ENCODE measurements at places on chromosomes 3 and 15.

GRCh38 chr3:44415421-44415820 lies 62.0 kb downstream of the ZNF445 start:
- no peak for DNase-seq

DNA sequence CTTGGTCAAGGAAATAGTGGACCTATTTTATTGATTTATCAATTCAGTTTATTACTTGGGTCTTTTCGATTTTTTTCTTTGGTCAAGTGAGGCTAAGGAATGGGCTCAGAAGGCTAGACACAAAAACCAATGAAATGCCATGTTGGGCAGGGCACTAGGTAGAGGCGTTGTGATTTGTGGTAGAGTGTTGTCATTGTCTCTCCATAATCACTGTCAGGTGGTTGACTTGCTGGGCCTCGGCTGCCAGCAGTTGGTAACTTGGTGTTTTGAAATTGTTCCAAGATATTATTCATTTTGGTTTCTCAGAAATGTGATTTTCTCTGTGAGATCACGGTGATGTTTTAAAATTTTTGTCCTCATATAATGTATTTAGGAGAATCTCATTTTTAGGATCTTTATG lies 173.6 kb downstream of the KLHL25 start:
- no peak for DNase-seq

- DNase-seq, result no peak
These were observed 2.7 kb upstream of the WNT5A start for GRCh38 chr3:55489798-55490132.

- DNase-seq, result no peak
These were observed 1.4 kb downstream of the B4GALT4 start for GRCh38 chr3:119239206-119239820.

GRCh38 chr15:45022871-45023658 lies at the start of gene SORD:
Gene SORD (plus strand): TSS chr15:45023195. CDS start chr15:45023284, 89 bp downstream.
- peak; percentile 88 for DNase-seq

DNA sequence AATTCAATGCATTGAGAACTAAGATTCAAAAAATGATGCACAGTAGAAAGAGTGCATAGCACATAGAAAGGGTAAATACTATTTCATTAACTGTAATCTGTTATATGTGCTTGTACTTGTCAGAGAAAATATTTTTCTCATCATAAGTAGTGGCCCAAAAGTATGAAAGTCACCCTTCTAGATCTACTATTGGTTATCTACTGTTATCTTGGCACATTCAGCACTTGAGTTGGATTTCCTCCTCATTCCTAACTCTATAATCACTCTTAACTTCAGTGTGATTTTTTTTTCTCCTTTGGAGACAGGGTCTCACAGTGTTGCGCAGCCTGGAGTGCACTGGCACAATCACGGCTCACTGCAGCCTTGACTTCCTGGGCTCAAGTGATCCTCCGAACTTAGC lies 194.4 kb downstream of the PCCB start:
- no peak for DNase-seq

DNA sequence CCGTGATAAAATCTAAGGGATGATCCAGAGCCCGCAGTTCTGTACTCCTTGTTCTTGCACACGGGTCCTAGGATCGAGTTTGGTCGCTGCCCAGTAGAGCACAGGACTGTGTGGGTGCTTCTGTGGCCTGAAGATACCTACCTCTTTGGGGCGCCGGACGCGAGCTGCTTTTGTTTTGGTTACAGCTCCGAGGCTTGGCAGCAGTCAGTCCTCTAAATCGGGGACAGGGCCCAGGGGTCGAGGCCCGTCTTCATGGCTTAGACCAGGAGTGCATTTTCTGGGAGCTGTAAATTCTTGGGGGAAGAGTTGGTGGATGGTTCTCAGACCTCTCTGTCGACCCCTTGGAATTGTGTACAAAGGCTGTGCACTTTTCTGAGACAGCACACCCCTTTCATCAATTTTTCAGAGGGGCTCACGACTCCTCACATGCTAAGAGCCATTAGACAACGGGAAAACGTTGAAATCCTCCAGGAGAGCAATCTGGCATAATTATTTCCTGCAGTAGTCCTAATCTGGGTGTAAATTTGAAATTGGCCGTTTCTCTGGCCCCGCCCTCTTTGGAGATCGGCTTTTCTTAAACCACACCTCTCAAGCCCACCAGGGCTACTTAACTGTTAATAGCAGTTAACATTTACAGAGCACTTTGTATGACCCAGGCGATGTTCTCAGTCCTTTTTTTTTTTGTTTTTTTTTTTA lies 928 bp downstream of the CEP97 start:
- DNase-seq, result peak; percentile 7

- no peak for DNase-seq
These were observed 32.2 kb downstream of the PTPN23 start for GRCh38 chr3:47412842-47413520.

DNA sequence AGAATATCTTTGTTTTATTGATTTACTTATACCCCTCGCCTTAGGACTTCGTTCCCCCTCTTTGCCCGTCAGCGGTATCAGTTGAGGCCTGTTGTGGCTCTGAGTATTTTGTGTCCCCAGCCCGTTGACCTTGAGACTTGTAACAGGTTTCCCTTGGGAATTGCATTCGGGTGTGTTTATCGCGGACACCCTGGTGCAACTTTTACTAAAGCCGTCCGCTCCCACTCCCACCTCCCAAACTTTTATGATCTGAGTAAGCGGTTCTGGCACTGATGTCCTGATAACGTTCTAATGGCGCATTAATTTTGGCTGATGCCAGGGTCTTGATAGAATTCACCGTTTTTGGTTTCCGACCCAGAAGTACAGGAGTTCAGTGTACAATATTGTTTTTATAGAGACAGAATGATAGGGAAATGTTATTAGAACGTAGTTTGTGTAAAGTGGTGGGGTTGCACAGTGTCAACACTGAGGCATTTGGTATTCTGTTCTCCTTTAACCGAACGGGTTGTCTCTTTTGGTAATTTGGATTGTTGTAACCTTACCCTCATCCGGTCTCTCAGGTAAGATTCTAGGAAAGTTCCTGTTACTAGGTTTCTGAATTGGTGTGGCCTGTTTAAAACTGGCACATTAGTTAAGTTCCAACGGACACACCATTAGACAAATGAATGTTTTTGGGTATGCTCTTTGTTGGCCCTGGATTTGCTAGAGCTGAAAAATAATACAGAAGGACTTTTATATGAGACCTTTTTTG lies 47.8 kb downstream of the OIP5 start:
- no peak for DNase-seq

DNA sequence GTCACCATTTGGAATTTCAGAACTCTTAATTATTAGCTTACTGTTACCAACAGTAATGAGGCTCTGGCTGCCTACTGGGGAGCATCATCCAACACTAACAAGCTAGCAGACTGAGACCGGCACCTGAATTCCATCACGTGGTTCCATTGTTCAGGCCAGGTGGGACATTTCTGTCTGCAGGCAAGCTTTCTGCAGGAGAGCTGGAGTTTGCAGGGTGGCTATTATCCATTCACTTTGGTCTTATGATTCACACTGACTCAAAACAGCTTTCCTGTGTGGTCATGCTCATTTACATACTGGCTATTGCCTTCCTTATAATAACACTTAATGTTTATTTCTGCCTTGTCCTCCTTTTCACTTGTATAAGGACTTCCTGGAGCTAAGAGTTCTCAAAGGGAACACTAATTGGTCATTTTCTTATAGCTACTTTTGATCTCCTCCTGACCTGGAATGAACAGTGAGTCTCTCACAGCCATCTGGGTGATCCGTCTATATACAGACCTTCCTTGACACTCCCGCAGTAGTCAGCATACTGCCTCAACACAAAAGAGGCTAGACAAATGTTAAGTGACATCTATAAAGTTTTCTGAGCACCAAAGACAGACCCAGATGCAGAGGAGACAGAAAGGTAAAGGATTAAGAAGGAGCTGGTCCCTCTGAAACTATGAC lies 695.4 kb downstream of the FHIT start:
- no peak for DNase-seq

GRCh38 chr3:172329070-172329469 lies 119.2 kb downstream of the GHSR start:
- no peak for DNase-seq

DNA sequence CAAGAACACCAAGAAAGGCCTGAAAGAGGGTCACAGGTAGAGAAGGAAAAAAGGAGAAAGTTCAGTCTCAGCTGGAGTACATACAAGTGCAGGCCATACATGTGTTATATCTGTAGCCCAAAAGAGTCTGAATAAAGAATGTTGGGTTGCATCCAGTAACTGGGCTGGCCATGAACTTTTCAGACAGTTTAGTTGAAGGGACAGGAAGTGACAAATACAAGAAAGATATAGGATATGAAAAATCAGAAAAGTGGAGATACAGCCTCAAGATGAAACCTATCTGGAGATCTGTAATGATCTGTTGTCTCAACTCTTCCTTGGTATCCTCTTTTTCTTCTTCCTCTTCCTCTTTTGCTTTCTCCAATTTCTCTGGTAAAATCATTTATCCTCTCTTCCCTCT lies 671.7 kb downstream of the MECOM start:
- no peak for DNase-seq

- DNase-seq, result peak; percentile 20
These were observed 31.5 kb upstream of the TFDP2 start for GRCh38 chr3:142180761-142181362.

DNA sequence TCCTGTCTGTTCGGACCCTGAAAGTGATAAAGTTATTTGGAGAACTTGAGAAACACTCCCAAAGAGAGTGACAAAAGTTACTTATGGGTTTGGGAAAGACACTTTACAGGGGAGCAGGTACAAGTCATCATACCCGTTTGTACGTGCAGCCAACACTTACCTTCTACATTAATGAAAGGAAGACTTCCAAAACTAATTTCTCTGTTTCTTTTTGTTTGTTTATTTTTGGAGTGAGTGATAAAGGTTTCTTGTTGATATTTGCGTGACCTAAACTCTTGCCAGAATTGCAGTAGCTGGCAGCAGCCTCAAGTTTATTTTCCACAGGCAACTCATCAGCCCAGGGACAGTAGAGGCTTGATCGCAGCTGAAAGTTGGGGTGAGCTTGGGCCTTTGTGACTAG lies 8.4 kb downstream of the ABHD2 start:
- DNase-seq, result no peak

DNA sequence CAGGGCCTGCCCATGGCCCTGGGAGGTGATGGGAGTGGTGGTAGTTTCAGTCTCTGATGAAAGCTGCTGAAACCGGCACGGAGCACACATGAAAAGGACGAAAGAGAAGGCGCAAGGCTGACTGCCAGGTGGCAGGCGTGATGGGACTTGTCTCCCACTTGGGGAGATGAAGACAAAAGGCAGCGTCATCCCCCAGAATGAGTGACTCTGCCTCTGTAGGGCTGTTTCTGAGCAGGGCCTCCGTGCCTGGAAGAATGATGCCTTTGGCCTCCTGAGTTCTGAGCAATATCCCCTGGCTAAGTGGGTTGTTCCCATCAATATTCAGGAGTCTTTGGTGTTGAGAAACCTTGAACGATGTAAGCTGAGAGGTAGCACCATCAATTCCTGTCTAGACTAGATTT lies 237.8 kb downstream of the OPA1 start:
- no peak for DNase-seq

GRCh38 chr3:187616307-187616972 lies 53.8 kb downstream of the SST start:
- DNase-seq, result peak; percentile 13

DNA sequence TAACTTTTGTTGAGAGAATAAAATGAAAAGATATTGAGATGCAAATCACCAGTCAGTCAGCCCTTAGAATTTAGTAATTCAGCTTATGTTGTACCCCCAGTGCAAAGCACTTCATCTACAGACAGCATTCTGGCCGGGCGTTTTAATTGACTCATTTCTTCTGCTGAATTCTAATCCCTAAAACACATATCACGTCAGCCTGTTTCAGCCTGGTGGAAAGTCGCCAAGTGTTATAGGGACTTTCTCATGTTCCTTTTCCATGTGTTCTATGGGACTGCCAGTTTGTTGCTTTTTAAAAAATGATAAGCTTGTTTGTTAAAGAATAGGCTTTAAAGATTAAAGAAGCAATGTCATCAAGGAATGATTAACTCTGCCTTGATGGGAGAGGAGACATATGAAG lies 169.7 kb upstream of the BFSP2 start:
- DNase-seq, result no peak

- no peak for DNase-seq
These were observed 483.6 kb downstream of the GBE1 start for GRCh38 chr3:81277853-81278252.

- no peak for DNase-seq
These were observed 5.2 kb upstream of the MANF start for GRCh38 chr3:51379746-51380455.

- DNase-seq, result no peak
These were observed 150.4 kb upstream of the ADAMTS9 start for GRCh38 chr3:64837986-64838735.

DNA sequence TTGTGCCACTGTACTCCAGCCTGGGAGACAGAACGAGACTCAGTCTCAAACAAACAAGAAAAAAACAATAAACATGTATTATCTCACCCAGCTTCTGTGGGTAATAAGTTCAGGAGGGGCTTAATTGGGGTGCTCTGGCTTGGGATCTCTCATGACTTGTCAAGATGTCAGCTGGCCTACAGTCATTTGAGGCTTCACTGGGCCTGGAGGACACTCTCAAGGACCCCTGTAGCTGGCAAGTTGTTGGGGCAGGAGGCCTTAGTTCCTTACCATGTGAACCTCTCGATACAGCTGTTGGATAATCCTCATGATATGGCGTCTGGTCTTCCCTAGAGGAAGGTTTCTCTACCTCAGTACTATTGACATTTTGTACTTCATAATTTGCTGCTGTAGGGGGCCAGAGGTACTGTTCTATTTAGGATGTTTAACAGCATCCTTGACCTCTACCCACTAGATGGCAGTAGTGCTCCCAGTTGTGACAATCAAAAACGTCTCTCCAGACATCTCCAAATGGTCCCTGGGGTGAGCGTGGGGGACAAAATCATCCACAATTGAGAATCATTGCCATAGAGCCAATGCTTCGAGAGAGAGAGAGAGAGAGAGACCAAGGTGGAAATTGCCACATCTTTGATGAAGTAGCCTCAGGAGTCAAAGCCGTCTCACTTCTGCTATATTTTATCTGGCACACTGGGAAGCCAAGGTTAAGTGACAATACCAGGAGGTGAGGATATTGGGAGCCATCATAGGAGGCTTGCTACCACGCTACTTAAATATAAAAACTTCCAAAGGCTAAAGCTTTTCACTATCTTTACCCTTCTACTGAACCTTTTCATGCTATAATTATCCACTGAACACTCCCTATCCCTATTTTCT lies 23.9 kb upstream of the SLTM start:
- DNase-seq, result peak; percentile 45

GRCh38 chr3:196216089-196216564 lies at the start of gene SLC51A:
Gene SLC51A (plus strand): TSS chr3:196216534. CDS start chr3:196216713, 179 bp downstream.
- no peak for DNase-seq

- DNase-seq, result no peak
These were observed 3.8 kb downstream of the AMIGO3 start for GRCh38 chr3:49715611-49716121.

DNA sequence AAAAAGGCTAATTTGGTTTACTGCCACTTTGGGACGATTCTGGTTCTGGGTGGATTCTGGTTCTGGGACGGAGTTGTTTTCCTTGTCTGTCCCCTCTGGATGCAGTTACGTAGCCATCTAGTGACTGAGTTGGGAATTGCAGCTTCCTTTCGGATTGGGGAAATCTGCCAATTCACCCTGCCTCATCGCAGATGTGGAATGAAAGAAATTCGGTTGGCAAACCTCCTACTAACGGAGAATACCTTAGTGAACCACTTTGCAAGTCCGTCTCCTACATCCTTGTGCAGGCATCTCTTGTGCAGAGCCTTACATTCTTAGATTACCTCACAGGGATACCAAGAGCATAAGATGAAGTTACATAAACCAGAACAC lies 31.5 kb upstream of the AP4E1 start:
- DNase-seq, result peak; percentile 29
